ENCODE measurements at places on chromosomes 2 and 18.

DNA sequence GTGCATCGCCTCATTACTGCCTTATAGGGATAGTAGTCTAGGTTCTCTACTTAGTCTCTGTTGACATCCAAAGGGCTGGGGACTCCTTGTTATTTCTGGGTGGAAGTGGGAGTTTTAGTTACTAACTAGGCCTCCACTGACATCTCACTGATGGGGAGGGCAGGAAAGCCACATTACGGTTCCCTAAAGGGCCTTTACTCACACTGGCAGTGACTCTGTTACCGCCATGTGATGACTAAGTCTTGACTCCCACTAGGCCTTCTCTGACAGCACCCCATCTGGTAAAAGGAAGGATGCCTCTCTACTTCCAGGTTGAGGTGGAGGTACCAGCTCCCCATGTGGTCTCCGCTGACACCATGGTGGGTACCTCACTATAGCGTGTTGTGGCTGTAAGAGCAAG lies 14.0 kb upstream of the BCL2L11 start:
- DNase-seq = no peak

DNA sequence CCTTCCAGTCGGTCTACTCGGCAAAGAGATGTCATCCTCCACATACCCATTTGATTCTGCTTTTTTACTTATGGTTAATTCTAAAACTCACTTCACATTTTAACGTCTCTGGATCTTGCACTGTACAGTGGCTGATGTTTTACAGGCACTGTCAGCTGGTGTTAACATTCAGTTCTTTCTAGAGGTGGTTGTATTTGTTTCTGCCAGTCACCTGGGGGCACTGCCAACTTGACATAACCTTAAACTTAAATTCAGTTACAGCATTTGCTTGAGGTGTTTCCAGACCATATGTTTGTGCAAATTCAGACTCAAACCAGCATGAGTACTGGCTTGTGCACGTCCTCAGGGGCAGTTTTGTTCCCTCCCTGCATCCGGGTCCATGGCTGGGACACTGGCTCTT lies 5.3 kb upstream of the TMEM185B start:
- no peak for DNase-seq

DNA sequence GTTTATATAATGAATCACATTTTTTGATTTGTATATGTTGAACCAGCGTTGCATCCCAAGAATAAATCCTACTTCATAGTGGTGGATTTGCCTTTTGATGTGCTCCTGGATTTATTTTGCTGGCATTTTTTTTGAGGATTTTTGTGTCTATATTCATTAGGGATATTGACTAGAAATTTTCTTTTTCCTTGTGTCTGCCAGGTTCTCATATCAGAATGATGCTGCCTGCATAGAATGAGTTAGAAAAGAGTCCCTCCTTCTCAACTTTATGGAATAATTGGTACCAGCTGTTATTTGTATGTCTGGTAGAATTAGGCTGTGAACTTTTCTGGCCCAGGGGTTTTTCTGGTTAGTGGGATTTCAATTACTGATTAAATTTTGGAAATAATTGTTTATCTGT lies 457.4 kb upstream of the DSEL start:
- no peak for DNase-seq

GRCh38 chr2:56709181-56709580 lies 525.4 kb downstream of the CCDC85A start:
- no peak for DNase-seq

- no peak for DNase-seq
Observed at GRCh38 chr2:127398239-127398590, 10.4 kb upstream of the MAP3K2 start.

- no peak for DNase-seq
Observed at GRCh38 chr2:85330839-85331636, 3.2 kb upstream of the TGOLN2 start.

DNA sequence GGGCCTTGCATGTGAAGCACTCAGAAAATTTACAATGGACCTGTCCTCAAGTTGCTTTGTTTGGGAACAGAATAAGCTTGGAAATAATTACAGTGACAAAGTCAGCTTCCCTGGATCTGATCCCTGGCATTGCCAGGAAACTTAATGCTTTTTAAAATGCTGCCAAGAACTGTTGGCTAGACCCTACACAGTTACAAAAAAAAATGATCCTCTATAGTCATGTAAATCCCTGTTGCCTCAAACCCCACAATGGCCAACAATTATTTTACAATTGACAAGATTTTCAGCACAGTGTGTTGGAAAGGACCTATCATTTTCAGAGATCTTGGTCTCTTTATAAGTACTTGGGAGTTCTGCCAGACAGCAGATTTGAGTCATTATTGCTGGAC lies 470.4 kb upstream of the ACVR2A start:
- DNase-seq = no peak
